GM12891 (cell line): ENCODE measurements at places on chromosomes 2 and 18.

GRCh38 chr2:35591886-35592285, 763.7 kb upstream of the CRIM1 start:
- no peak for DNase-seq

DNA sequence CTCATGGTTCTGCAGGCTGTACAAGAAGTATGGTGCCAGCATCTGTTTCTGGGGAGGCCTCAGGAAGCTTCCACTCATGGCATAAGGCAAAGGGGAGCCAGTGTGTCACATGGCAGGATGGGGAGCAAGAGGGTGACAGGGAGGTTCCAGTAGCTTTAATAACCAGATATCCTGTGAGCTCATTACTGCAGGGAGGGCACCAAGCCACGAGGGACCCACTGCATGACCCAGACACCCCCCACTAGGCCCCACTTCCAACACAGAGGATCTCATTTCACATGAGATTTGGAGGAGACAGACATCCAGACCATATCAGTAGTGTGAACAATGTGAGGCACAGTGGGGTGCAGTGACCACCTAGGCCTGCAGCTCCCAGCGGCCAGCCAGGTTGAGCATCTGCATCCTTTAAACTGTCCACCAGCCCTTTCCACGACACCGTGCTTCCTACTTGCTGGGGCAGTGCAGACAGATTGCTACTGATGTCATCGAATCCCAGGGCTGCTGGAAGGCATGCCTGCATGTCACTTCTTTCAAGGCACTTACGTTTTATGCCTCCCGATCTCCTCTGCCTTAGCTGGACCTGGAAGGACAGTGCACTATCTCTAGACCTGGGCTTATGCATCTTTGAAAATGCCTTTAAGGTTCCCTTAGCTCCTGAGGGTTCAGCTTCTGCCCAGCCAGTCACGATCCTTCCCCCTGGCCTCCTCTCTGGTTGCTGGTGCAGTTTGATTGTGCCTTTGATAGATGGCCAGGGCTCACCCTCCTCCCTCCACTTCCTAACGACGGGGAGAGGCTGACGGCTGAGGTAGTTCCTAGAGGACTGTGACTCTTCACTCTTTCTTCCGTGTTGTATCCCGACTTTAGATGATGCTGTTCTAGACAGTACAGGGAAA, 174.3 kb downstream of the FAM210A start:
- DNase-seq = no peak

DNA sequence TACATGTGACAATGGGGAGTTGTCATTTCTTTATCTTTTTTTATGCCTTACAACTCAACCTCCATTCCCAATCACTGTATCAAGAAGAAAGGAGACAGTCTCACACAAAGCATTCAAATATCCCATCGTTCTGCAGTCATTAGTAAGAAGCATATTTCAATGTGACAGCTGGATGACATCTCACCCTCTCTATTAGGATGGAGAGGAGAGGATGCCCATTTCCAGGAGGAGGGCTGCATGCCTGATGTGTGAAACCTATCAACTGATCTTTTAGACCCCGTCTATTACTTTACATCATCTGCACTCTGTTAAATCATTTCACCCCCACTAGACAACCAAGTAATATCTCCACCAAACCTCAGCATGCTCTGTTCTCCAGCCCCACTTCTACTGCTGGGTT, 292.7 kb upstream of the CHAC2 start:
- DNase-seq = no peak

DNA sequence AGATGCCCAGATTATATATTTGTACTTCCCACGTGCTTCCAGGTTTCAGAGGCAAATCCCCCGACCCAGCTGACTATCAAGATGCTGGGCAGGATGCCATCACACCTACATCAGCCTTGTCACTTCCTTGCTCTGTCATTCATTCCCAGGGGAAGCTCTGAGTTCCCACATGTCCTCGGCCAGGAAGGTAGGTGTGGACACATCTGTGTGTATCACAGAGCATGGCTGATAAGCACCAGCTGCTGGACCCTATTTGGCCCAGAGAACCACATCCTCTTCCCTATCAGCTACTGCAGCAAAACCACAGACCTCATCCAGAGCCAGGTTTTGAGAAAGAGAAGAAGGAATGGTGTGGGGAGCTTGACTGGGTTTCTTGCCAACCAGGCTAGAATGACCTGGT, 31.9 kb upstream of the ITGA6 start:
- DNase-seq = no peak

- no peak for DNase-seq
Measured at GRCh38 chr2:224925810-224926100, 116.5 kb downstream of the DOCK10 start.

- DNase-seq = no peak
Measured at GRCh38 chr2:191638079-191638801, 39.7 kb upstream of the NABP1 start.

GRCh38 chr2:191675807-191676721, 1.9 kb upstream of the NABP1 start:
- DNase-seq = no peak

- no peak for DNase-seq
Measured at GRCh38 chr18:24725644-24726415, 265.4 kb downstream of the HRH4 start.

DNA sequence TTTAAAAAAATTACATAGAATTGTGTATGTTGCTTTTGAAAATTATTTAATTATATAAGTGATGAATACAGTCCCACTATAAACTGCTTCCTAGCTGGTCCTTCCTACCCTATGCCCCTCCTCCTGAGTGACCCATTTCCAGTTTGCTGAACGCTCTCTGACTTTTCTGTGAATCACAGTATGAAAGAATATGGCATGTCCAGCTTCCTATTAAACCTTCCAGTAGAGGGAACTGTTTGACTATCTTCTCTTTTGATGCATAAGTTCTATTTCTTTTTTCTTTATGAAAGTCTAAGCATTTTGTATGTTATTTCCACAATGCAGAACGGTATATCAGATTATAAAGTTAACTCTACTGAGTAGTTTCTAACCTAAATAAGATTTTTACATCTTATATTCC, 41.3 kb downstream of the PSMG2 start:
- DNase-seq = peak; percentile 36

GRCh38 chr18:63454497-63454896, 22.3 kb upstream of the SERPINB5 start:
- no peak for DNase-seq

DNA sequence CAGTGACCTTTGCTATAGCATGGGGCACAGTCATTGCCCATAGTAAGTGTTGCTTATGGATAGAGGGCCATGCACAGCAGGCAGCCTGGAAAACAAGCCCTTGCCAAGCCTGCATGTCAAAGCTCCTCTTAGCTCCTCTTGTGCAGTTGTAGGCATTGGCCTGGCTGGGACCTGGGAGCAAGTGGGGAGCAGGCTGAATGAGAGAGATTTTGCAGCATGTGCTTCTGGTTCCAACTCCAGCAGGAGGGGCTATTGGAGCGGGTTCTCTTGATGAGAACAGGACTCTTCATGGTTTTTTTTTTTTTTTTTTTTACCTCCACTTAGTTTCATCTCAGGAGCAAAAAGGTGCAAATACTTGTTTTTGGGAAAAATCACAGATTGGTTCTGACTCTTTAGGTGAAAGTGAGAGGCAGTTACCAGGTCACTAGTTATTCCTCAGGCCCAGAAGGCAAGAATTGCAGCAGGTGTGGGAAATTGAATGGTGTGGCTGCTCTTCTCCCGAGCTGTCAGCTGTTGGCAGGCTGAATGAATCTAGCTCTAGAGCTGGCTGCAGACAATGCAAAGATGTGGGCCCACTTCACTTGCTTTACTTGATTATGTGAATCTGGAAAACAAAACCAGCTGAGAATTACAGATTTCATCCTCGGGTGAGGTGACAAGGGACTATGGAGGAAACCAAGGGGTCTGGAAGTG, 95.9 kb downstream of the MAP4K4 start:
- DNase-seq = no peak

- DNase-seq = no peak
Measured at GRCh38 chr2:15704788-15705115, 113.1 kb downstream of the DDX1 start.

GRCh38 chr18:3840766-3841165, 390.8 kb downstream of the TGIF1 start:
- no peak for DNase-seq

- DNase-seq = no peak
Measured at GRCh38 chr18:55501579-55501978, 86.4 kb downstream of the TCF4 start.

DNA sequence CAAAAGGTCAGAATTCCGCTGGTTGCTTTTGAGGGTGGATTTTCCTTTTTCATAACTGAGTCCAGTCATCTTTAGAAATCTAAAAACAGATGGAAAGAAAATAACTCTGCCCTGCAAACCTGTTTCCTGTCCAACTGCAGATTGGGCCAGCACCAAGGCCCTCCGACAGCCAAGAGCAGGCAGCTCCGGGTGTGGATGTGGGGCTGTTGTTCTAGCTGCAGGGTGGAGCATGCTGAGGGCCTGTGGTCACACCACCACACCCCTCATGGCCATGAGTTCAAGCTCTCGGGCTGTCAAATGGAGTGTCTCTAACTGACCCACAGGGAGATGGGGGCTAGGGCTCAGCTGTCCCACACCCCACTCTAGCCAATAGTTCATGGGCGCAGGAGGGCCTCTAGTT, 69.3 kb upstream of the BZW1 start:
- no peak for DNase-seq

- no peak for DNase-seq
Measured at GRCh38 chr2:157216286-157216965, 41.1 kb upstream of the GALNT5 start.

DNA sequence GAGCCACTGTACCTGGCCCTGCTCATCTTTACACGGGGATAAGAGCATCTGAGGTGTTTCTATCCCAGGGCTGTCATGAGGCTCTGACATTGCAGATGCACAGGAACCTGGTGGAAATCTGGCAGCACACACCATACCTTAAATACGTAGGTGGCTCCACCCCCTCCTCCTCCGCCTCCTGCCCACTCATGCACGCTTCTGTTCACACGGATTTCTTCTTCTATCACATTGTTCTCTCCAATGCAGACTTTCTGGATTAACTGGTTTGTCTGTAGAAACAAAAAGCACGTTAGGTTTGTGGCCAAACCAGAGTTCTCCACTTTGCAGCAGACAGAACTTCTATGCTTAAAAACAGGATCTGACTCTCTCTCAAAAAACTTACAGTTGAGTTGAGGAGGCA, 118.2 kb downstream of the CLIP4 start:
- no peak for DNase-seq

- no peak for DNase-seq
Measured at GRCh38 chr18:32445846-32446245, 24.8 kb downstream of the GAREM1 start.

GRCh38 chr2:52886556-52886955, 881.0 kb upstream of the CHAC2 start:
- DNase-seq = no peak
